Activated CD8-positive, alpha-beta T cell treated with anti-CD3 and anti-CD28 coated beads for 36 hours (primary cell): ENCODE measurements at places on chromosomes 12 and 14. TPM values are rescaled to one million over a fixed set of nuclear protein-coding genes. Genes with fewer than 3 reads are reported as not detected.

- H3K27ac ChIP-seq = no peak overlapping the region
- H3K27me3 ChIP-seq = peaks cover 2% of the 10 kb centered on the region
- no peak for DNase-seq
- no peak overlapping the region for H3K4me3 ChIP-seq
Observed at GRCh38 chr12:13242936-13243335, 46.4 kb downstream of the EMP1 start.

- no peak overlapping the region for H3K4me3 ChIP-seq
- no peak for DNase-seq
- H3K27ac ChIP-seq = no peak overlapping the region
- no peaks in the 10 kb centered on the region for H3K27me3 ChIP-seq
Observed at GRCh38 chr12:19223018-19223417, 93.5 kb downstream of the PLEKHA5 start.

- H3K36me3 ChIP-seq = no peaks in the 10 kb centered on the region
- peaks cover 83% of the 10 kb centered on the region for H3K4me1 ChIP-seq
- H3K27ac ChIP-seq = no peak overlapping the region
- H3K27me3 ChIP-seq = no peaks in the 10 kb centered on the region
- H3K4me3 ChIP-seq = no peak overlapping the region
Observed at GRCh38 chr12:52607314-52607713, 6.1 kb upstream of the KRT72 start.

- no peak for DNase-seq
- peaks cover 2% of the 10 kb centered on the region for H3K27me3 ChIP-seq
- H3K4me1 ChIP-seq = no peaks in the 10 kb centered on the region
Observed at GRCh38 chr14:54585214-54585613, 18.3 kb downstream of the SAMD4A start.

DNA sequence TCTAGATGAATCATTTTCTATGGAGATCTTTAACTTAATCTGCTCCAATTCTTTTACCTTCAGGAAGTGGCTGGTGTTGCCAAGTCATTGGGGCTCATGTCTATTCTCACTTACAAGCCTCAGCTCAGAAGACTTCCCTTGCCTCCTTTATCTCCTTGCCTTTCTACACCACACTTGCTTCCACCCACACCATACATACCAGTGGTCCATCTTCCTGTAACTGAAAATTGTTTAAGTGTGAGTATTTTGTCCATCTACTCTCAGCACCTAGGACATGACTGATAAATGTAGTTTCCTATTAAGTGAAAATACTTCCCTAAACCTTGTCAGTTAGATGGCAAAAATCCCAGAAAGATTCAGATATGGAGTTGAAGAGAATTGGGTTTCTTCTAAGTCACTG, 199.7 kb upstream of the CPNE8 start:
- DNase-seq = no peak

DNA sequence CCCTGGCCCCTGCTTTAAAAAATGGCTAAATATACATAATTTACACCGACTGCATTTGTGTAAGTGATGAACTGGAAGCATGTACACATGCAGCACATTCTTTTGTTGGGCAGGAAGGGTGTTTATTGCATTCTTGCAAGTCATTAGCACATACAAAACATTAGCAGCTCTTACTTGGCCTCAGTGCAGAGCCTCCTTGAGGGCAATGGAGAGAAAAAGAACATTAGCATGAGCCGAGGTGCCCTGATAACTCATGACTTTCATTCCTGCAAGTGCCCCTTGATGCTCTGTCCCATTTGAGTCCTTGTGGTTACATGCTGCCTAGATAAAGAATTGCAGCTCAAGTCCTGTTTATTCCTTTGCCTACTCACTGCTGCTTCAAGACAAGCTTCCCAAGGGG, 61.9 kb downstream of the PAX9 start:
- DNase-seq = no peak
- H3K27me3 ChIP-seq = no peaks in the 10 kb centered on the region
- H3K36me3 ChIP-seq = no peaks in the 10 kb centered on the region
- H3K4me3 ChIP-seq = no peak overlapping the region

DNA sequence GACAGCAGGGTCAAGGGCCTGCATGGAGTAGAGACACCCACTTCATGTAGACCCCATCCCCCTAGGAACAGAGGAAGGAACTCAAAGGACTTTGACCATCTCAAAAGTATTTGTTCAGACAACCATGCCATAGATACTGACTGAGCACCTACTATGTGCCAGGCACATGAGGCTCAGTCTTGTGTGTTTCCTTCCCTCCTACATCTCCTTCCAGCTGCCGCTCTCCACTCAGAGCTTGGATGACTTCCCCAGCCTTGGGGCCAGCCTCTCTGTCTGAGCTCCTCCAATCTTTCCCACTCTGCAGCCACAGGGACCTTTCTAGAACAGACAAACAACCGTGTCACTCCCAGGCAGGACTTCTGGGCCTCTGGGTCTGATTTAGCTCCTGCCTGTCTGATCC, 2.5 kb downstream of the TRPV4 start:
- DNase-seq = no peak
- no peak overlapping the region for H3K4me3 ChIP-seq
- H3K4me1 ChIP-seq = peaks cover 3% of the 10 kb centered on the region
- no peak overlapping the region for H3K27ac ChIP-seq
- no peaks in the 10 kb centered on the region for H3K36me3 ChIP-seq

DNA sequence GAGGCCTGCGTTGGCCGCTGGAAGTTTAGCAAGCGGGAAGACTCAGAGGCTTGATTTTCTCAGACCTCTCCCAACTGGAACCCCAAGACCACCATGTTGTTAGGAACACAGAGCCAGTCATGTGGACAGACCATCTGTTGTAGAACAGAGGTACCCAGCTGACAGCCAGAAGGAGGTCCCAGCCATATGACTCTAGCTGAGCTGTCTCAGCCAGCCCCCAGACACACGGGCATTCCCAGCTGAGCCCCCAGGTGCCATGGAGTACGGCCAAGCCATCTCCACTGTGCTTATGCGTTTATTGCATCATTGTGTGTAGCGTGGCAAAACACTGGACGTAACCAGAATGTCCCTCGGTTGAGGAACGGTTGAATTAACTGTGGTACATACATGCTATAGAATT, 421.9 kb downstream of the TMEM132D start:
- H3K27me3 ChIP-seq = no peaks in the 10 kb centered on the region
- no peak overlapping the region for H3K27ac ChIP-seq
- no peak for DNase-seq
- H3K4me1 ChIP-seq = no peaks in the 10 kb centered on the region

DNA sequence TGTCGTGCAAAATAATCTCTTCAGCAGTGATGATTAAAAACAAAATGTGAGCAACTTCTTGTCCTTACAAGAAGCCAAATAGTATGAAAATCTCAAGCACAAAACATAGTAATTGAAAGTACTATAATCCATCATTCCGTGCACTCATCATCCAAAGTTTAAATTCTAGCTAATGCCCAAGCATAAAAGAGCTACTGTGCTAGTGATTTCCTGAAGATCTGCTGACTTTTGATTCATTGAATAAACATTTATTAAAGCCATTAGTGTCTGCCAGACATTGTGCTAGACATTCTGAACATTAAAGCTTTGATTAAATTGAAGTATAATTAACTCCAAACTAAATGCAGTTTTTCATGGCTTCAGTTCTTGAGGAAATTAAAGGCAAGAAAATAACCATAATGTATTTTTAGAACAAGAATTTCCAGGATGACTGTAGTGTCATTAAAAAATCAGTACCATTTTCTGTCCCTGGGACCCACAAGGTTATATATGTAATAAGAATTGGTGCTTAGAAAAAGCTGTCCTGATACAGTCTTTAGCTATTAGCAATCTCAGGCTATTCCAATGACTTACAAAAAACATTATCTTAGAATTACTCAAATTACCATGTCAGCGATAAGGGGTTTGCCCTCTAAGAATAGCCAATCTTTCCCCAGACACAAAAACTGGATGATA, 71.7 kb downstream of the CMAS start:
- H3K4me1 ChIP-seq = no peaks in the 10 kb centered on the region
- no peak for DNase-seq
- no peaks in the 10 kb centered on the region for H3K27me3 ChIP-seq
- H3K27ac ChIP-seq = no peak overlapping the region
- H3K4me3 ChIP-seq = no peak overlapping the region
- no peaks in the 10 kb centered on the region for H3K36me3 ChIP-seq

DNA sequence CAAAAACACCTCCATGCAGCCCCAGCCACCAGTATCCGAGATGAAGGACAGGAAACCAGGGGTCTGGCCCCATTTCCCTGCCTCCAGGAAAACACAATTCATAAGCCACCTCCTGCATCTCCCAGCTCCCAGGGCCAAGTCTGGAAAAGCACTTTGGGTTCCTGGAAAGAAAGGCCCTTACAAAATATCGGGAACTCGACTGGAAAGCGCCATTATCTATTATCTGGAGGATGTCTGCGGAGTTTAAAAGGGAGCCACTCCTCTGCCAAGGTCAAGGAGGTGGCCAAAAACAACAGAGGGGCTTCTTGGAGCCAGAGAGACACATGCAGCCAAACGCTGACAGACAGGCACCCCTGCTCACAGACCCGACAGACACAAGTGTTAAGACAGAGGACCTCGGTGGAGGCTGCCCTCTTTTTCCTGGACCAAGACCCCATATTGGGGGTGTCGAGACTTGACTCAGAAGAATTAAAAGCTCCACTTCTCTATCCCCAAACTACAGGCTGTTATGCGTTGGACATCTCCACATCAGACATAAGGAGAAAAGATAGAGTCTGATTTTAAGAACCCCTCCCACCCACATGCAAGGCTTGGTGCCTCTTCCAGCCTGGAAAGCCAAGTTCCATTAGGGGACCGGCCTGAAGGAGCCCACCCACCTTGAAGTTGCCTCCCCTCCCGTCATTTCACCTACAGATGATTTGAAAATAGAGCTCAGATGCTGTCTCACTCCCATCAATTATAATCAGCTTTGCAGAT, 9.6 kb downstream of the ACTN1 start:
- H3K27me3 ChIP-seq = no peaks in the 10 kb centered on the region
- H3K27ac ChIP-seq = peak overlapping the region; percentile 84
- no peak for DNase-seq

DNA sequence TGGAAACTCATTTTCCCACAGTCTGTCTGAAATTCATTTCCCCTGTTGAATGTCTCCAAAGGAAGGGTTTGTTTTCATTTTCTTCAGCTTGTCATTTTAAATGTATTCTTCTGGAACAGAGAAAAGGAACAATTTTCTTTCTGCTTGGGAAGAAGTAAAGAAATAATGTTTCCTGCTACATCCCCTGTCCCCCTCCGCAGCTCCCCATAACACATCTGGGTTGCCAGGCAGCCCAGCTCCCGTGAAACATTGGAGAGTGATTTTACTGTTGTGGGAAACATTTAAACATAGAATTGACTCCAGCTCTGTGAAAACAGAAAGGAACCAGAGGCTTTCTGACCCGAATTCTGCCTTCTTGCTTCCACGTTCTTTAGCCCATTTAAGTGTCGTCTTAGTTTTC, 159.5 kb downstream of the TMEM132C start:
- no peaks in the 10 kb centered on the region for H3K4me1 ChIP-seq
- DNase-seq = no peak
- no peaks in the 10 kb centered on the region for H3K36me3 ChIP-seq
- H3K4me3 ChIP-seq = no peak overlapping the region

DNA sequence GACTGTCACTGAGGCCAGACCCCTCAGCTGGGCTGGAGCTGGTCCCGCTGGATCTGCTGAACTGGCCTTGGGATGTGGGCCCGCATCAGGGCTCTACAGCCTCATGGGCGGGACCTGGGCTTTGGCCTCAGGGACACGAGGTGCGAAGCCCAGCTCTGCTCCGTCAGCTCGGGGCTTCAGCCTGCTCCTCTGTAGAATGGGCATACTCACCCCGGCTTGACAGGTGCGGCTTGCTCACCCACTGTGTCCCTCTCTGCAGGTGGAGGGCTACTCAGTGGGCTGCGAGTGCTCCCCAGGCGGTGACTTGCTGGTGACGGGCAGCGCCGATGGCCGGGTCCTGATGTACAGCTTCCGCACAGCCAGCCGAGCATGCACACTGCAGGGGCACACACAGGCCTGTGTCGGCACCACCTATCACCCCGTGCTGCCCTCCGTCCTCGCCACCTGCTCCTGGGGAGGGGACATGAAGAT, 57.6 kb downstream of the BEGAIN start:
- peaks cover 4% of the 10 kb centered on the region for H3K4me1 ChIP-seq
- no peaks in the 10 kb centered on the region for H3K27me3 ChIP-seq
- no peak for DNase-seq
- H3K27ac ChIP-seq = no peak overlapping the region

- no peaks in the 10 kb centered on the region for H3K27me3 ChIP-seq
- no peak for DNase-seq
- no peaks in the 10 kb centered on the region for H3K36me3 ChIP-seq
- H3K27ac ChIP-seq = no peak overlapping the region
- no peaks in the 10 kb centered on the region for H3K4me1 ChIP-seq
Observed at GRCh38 chr14:28515571-28515970, 251.0 kb upstream of the FOXG1 start.

DNA sequence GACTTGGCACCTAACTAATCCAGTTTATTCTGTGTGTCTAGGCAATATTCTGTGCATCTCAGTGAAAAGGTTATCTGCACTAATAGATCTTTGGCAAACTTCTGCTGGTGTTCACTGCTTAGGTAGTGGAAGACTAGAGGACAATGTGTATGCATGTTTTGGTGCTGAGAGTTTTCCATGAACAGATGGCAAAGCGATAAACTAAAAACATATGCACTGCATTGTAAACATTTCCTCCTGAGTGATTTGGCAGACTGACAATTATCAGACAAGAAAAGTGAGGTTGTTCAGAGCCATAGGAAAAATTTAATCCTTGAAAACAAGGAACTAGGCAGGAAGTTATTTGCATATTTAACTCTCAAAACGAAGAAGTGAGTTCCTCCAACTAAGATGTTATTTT, 400.4 kb downstream of the ATP23 start:
- no peak overlapping the region for H3K4me3 ChIP-seq
- peaks cover 12% of the 10 kb centered on the region for H3K27me3 ChIP-seq

- DNase-seq = no peak
- no peak overlapping the region for H3K4me3 ChIP-seq
- no peaks in the 10 kb centered on the region for H3K4me1 ChIP-seq
- no peaks in the 10 kb centered on the region for H3K27me3 ChIP-seq
- H3K27ac ChIP-seq = no peak overlapping the region
- H3K36me3 ChIP-seq = no peaks in the 10 kb centered on the region
Observed at GRCh38 chr14:54916101-54916500, 13.5 kb upstream of the GCH1 start.

GRCh38 chr12:100820314-100820713, 25.7 kb downstream of the ANO4 start:
- no peak overlapping the region for H3K27ac ChIP-seq
- no peaks in the 10 kb centered on the region for H3K27me3 ChIP-seq
- no peaks in the 10 kb centered on the region for H3K36me3 ChIP-seq
- no peak overlapping the region for H3K4me3 ChIP-seq
- no peak for DNase-seq
- no peaks in the 10 kb centered on the region for H3K4me1 ChIP-seq

GRCh38 chr12:71652656-71653055, 11.0 kb downstream of the ZFC3H1 start:
- no peak overlapping the region for H3K27ac ChIP-seq
- peaks cover 38% of the 10 kb centered on the region for H3K4me1 ChIP-seq
- peaks cover 23% of the 10 kb centered on the region for H3K36me3 ChIP-seq
- H3K4me3 ChIP-seq = no peak overlapping the region
- DNase-seq = no peak
- H3K27me3 ChIP-seq = no peaks in the 10 kb centered on the region

Gene TSHR
- not detected for total RNA-seq

Gene KLRC1
- 7.2 TPM for total RNA-seq

Gene KCNK13
- total RNA-seq = not detected

Gene OLR1
- total RNA-seq = not detected

Gene RNF212B
- total RNA-seq = not detected
